ENCODE measurements at places on chromosomes 6 and 20.

- H3K36me3 ChIP-seq: no peaks in the 10 kb centered on the region
- peaks cover 15% of the 10 kb centered on the region for H3K4me1 ChIP-seq
- peaks cover 10% of the 10 kb centered on the region for H3K27me3 ChIP-seq
Measured at GRCh38 chr6:37783025-37783855, 36.3 kb upstream of the ZFAND3 start.

DNA sequence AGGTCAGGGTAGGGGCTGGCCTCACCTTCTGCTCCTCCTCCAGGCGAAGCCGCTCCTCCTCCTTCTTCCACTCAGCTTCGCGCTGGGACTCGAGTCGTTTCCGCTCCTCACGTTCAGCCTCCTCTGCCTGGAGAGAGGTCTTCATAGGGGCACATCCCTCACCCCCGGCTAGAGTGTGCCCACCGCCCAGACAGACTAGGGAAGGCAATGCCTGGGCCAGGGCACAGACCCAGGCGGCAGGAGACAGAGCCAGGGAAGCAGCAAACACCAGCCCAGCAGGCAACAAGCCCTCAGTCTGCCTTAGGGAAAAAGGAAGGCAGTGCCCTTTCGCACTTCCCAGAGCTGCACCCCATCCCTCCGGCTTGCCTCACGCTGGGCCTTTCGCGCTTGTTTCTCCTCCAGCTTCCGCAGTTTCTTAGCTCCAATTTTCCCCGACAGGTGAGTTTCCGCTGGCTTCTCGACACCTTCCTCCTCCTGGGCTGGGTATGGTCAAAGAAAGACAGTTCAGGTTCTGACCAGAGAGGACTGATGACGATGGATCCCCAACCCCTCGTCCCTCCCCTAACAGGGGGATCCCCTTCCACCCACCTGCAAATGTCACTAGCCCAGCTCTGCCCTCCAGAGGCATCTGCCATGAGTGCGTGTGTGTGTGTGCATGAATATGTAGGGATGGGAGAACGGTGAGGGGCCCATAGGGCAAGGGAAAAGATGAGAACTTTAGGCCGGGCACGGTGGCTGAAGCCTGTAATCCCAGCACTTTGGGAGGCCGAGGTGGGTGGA, 4.3 kb downstream of the DDRGK1 start:
- H3K27me3 ChIP-seq: no peaks in the 10 kb centered on the region
- no peak for DNase-seq
- no peak overlapping the region for H3K4me3 ChIP-seq
- peaks cover 4% of the 10 kb centered on the region for H3K36me3 ChIP-seq
- no peak overlapping the region for H3K27ac ChIP-seq

GRCh38 chr6:144809120-144809519, 524.0 kb downstream of the UTRN start:
- H3K27ac ChIP-seq: no peak overlapping the region
- H3K27me3 ChIP-seq: no peaks in the 10 kb centered on the region
- no peak for DNase-seq
- no peaks in the 10 kb centered on the region for H3K4me1 ChIP-seq
- H3K4me3 ChIP-seq: no peak overlapping the region
- peaks cover 57% of the 10 kb centered on the region for H3K36me3 ChIP-seq

DNA sequence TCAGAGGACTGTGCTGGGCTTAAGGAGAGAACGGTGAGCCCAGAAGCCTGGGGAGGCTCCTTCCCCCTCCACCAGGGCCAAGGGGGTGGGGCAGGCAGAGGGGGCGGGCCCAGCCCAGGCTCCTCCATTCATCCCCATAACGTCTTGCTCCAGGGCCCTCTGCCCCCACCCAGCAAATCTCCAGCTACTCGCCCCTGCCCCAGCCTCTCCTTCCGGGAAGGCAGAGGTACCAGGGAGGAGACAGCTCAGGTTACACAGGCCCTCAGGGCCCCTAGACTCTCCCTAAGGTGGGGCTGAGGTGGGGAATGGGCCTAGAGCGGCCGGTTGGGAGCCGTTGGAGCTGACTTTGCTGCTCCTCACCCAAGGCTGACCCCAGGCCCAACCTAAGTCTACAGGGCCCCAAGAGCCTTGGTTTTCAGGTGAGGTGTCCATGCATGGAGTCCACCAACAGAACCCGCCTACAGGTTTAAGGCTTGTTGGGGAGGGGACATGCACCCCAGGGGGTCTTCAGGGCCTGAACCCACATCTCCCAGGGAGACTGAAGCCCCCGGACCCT, 1.2 kb downstream of the LAMA5 start:
- H3K27me3 ChIP-seq: peaks cover 23% of the 10 kb centered on the region
- H3K27ac ChIP-seq: no peak overlapping the region
- peaks cover 25% of the 10 kb centered on the region for H3K4me1 ChIP-seq
- peak; percentile 27 for DNase-seq
- no peaks in the 10 kb centered on the region for H3K36me3 ChIP-seq

DNA sequence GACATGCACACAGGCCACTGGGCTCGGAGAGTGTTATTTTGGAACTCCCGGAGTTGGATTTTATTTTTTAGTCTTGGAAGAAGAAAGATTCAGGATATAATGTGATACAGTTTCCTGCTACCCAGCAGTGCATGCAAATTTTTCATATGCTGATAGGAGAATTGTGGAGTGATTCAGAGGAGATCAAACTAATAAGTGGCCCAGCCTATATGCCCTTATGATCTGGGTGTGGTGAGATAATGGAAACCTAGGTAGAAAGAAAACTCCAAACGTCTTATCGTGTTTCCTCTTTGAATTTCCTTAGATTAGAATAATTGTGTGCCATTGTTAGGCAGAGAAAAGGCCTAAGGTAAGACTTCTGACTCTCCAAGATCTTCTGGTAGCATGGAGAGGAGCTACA, 401.2 kb upstream of the BTBD3 start:
- no peaks in the 10 kb centered on the region for H3K27me3 ChIP-seq
- no peak for DNase-seq
- H3K4me1 ChIP-seq: no peaks in the 10 kb centered on the region
- no peak overlapping the region for H3K4me3 ChIP-seq

- H3K27ac ChIP-seq: no peak overlapping the region
- H3K4me3 ChIP-seq: no peak overlapping the region
- no peaks in the 10 kb centered on the region for H3K27me3 ChIP-seq
- DNase-seq: no peak
- no peaks in the 10 kb centered on the region for H3K4me1 ChIP-seq
Measured at GRCh38 chr6:85126485-85127167, 323.3 kb upstream of the NT5E start.

DNA sequence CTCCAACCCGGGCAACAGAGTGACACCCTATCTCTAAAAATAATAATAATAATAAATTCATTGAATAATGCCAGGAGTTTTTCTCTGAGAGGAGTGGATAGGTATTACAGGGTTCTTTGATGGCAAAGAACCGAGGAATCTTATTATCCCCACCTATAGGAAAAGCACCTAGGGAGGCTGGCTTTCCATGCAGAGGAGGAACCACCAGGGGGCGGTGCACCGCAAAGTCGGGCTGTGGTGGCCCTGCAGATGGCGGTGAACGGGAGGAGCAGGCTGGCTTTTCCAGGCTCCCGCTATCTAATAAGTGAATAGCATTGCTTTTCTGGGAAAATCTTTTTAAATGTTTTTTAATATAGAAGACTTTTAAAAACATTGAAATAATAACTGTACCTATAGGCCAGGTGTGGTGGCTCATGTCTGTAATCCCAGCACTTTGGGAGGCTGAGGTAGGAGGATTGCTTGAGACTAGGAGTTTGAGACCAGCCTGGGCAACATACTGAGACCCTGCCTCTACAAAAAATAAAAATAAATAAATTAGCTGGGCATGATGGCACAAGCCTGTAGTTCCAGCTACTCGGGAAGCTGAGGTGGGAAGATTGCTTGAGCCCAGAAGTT, 864.2 kb downstream of the KIF16B start:
- H3K36me3 ChIP-seq: no peaks in the 10 kb centered on the region
- peak; percentile 67 for DNase-seq
- H3K4me1 ChIP-seq: no peaks in the 10 kb centered on the region
- no peak overlapping the region for H3K4me3 ChIP-seq
- H3K27me3 ChIP-seq: no peaks in the 10 kb centered on the region

- H3K36me3 ChIP-seq: peaks cover 1% of the 10 kb centered on the region
- H3K27ac ChIP-seq: peak overlapping the region; percentile 41
- peak; percentile 52 for DNase-seq
- H3K4me1 ChIP-seq: peaks cover 46% of the 10 kb centered on the region
Measured at GRCh38 chr20:32368925-32369324, 10.8 kb downstream of the ASXL1 start.

DNA sequence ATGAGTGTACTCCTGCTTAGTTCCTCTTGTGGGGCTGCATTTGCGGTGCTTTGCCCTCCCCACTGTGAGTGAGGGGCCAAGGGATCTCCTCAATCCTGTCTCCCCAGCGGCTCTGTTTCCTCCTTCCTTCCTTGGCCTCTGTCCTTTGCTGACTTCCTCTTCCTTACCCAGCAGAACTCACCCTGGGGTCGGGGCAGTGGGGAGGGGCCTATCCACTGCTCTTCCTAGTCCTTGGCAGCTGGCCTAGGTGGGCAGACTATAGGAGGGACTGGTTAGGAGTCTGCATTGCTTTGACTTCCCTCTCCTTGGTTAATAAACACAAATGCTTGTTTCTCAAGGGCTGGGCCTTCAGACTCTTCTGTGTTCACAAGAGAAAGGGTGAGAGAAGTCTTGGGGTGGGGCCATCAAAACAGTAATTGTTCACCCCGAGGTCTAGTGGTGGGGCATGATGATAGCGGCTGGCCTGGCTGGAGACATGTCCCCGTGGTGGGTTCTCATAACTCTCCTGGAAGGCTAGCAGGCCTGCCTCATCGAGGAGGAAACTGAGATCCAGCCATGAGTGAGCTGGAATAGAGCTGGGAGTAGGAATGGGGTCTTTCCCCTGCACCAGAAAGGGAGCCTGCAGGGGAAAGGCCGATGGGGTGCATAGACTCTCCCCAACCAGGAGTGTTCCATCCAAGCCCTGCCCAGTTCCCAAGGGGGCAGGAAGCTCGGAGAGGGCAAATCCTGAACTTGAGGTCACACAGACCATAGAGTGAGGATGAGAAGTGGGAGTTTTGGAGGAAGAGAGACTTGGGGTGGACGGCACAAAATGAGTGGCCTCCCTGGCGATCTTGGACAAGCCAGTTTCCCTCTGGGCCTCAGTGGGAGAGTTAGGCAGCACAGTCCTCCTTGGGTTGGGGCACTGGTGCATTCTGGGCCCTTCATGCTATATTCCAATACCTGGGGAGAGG, 12.7 kb downstream of the FAM110A start:
- peaks cover 57% of the 10 kb centered on the region for H3K4me1 ChIP-seq
- no peaks in the 10 kb centered on the region for H3K36me3 ChIP-seq
- peaks cover 13% of the 10 kb centered on the region for H3K27me3 ChIP-seq
- H3K4me3 ChIP-seq: peak overlapping the region; percentile 68
- H3K27ac ChIP-seq: peak overlapping the region; percentile 46

DNA sequence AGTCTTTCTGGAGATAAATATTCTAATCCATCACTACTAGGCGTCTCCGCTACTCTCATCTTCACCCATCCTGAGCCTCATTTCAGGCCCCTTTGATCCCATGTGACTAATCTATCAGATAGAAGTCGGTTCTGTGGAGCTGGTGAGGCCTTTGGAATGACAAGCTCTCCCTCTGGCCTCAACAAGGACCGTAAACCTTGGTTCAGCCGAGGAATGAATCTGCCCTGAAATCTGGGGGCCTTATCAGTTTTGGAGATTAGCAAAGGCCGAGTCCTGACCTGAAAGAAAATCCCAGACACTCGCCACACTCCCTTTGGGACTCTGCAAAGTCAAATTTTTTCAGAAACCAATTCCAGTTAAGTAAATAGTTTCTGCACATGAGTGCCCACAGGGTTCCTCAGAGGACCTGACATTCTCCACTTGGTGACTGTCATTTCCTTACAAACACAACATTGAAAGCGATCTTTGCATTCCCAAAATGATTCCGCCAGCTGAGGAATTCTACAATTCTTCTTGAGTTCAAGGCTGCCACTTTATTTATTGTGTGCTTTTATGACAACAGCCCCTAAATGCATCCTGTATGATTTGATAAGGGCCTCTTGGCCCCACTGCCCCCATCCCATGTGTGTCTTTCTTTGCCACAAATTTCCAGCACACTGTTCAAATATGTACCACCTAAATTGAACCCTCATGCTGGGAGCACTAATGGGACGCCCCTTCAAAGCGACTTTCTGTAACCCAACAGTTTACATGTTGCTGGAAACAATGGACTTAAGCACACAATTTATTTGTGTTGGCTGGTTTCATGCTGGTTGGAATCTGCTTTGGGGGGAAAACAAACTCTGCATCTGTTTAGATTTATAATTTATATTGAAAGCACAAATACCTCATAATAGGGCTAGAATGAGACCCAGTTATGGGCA, 10.0 kb upstream of the RIPOR3 start:
- H3K27ac ChIP-seq: no peak overlapping the region
- no peaks in the 10 kb centered on the region for H3K36me3 ChIP-seq
- DNase-seq: no peak
- H3K4me3 ChIP-seq: no peak overlapping the region
- no peaks in the 10 kb centered on the region for H3K4me1 ChIP-seq

GRCh38 chr6:89066940-89067646, 13.5 kb upstream of the PNRC1 start:
- no peak overlapping the region for H3K4me3 ChIP-seq
- no peaks in the 10 kb centered on the region for H3K36me3 ChIP-seq
- H3K27me3 ChIP-seq: no peaks in the 10 kb centered on the region
- no peak overlapping the region for H3K27ac ChIP-seq

DNA sequence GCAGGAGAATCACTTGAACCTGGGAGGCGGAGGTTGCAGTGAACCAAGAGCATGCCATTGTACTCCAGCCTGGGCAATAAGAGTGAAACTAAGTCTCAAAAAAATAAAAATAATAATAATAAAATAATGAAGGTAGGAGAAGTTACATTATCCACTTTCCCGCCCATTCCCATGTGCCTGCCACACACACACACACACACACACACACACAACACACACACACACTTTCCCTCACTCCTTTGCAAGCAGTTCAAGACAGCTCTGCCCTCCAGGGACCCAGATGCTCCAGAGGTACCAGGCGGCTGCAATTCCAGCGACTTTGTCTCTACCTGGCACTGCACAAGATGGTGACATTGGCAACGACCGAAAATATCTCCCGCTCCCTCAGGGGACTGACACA, 224.8 kb upstream of the JARID2 start:
- no peak overlapping the region for H3K4me3 ChIP-seq
- DNase-seq: no peak
- no peaks in the 10 kb centered on the region for H3K36me3 ChIP-seq
- peaks cover 6% of the 10 kb centered on the region for H3K4me1 ChIP-seq
- no peak overlapping the region for H3K27ac ChIP-seq

GRCh38 chr20:63546256-63546955, 1.1 kb downstream of the SRMS start:
- H3K36me3 ChIP-seq: no peaks in the 10 kb centered on the region
- H3K27ac ChIP-seq: no peak overlapping the region
- peaks cover 75% of the 10 kb centered on the region for H3K4me1 ChIP-seq
- no peak overlapping the region for H3K4me3 ChIP-seq
- no peak for DNase-seq

- no peaks in the 10 kb centered on the region for H3K36me3 ChIP-seq
- no peak for DNase-seq
- H3K4me3 ChIP-seq: no peak overlapping the region
- no peak overlapping the region for H3K27ac ChIP-seq
- no peaks in the 10 kb centered on the region for H3K27me3 ChIP-seq
Measured at GRCh38 chr6:82080767-82081166, 166.8 kb downstream of the IBTK start.

All from B cell (primary cell).